Stimulated activated CD8-positive, alpha-beta memory T cell treated with anti-CD3 and anti-CD28 coated beads, Interleukin-4, amount 100 ng/mL, for 4 hours (primary cell): ENCODE measurements at places on chromosomes 2 and 18.
A peak's percentile ranks its signal among the peaks of the same experiment; 100 is the strongest.

DNA sequence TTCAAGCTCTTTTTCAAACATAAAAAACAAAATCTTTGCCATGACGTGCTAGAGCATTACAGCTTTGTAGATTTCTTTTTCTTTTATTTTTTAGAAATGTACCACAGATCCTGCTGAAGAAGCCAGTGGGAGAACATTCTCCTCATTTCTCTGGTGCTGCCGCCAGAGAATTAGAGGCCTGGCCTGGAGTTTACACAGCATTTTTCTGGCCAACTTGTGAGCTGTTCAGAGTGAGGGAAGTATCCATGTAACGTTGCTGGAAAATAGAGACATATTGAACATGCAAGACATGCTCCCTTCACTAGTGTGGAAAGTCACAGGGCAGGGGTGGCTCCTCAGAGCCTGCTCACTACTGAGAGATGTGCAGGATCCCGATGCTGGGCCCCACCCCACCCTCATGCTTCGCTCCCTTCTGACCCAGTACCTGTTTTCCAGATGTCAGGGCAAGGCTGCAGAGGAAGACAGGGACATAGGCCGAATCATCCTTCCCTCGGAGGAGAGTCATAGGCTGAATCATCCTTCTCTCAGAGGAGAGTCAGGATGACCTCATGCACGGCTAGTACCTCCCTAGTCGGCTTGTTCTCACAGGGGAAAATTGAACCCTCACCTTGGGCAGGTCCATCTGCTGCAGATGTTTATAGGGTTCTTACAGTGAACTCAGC lies 298.5 kb downstream of the INSIG2 start:
- DNase-seq: no peak

- DNase-seq: no peak
These were observed 240.0 kb downstream of the LOXHD1 start for GRCh38 chr18:46416706-46417638.

DNA sequence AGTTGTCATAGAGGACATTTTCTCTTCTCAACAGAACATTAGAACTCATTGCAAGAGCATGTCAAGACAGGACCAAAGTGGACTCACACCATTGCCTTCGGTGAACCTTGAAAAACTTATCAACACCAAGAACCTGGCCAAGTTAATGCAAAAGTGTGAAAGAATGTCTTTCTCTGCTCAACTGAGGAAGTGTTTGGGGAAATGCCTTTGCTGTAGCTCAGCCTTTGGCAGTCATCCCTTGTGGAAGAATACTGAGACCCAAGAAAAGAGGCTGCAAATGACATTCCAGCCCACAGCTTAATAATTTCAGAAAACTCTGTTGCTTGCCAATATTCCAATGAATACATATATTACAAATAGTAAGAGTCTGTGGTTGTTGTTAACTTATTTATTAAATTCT lies 728.8 kb upstream of the PIK3C3 start:
- DNase-seq: no peak

- DNase-seq: no peak
These were observed 127.6 kb downstream of the PMAIP1 start for GRCh38 chr18:60027397-60027796.

- no peak for DNase-seq
These were observed 113.1 kb upstream of the GPC1 start for GRCh38 chr2:240322231-240322955.

GRCh38 chr18:27242392-27243047 lies 57.4 kb upstream of the CHST9 start:
- no peak for DNase-seq

GRCh38 chr2:129759472-129760010 lies 219.9 kb upstream of the RAB6C start:
- no peak for DNase-seq

DNA sequence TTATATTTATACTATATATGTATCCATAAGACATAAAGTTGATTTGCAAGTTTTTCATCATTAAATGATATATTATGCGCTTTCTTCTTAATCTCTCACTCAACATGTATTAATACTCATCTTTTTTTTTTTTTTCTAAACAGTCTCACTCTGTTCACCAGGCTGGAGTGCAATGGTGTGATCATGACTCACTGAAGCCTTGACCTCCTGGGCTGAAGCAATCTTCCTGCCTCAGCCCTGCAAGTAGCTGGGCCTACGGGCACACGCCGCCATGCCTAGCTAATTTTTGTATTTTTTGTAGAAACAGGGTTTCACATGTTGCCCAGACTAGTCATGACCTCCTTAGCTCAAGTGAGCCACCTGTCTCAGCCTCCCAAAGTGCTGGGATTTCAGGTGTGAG lies 51.4 kb upstream of the MAP4K3 start:
- DNase-seq: no peak

DNA sequence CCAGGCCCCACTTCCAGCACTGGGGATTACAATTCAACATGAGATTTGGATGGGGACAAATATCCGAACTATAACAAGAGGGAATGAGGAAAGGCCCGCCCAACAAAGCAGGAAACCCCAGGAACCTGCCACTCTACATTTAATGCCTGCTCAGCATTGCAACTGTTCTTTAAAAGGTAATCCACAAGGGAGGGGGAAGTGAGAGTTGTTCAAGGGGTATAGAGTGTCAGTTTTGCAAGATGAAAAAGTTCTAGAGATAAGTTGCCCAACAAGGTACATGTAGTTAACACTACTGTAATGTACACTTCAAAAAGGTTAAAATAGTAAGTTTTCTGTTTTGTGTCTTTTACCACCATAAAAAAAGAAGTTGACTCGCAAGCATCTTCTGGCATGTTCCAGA lies 137.6 kb downstream of the MBD2 start:
- no peak for DNase-seq

- no peak for DNase-seq
These were observed 1337.2 kb upstream of the NRXN1 start for GRCh38 chr2:52369178-52369577.

DNA sequence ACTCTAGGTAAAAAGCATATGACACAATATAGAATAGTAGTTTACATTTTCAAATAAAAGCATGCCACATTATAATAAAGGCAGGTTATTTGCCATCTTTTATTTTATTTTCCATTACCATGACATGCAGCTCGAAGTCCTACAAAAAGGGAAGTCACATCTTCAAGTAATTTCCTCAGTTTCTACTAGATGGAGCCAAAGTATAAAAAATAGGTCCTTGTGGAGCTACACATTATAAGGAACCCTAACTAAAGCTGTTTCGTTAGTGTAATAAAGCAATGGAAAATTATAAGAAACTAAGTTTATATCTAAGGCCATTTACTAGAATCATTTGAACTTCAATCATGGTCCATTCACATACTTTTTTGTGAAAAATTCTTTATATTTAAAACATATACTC lies 674.5 kb downstream of the KCNJ3 start:
- DNase-seq: no peak

GRCh38 chr2:72947952-72948830 lies 30.9 kb downstream of the EMX1 start:
- no peak for DNase-seq

GRCh38 chr2:41924709-41925408 lies 123.0 kb upstream of the PKDCC start:
- DNase-seq: no peak

- peak; percentile 21 for DNase-seq
These were observed 109.8 kb downstream of the AP1S3 start for GRCh38 chr2:223727562-223727961.

DNA sequence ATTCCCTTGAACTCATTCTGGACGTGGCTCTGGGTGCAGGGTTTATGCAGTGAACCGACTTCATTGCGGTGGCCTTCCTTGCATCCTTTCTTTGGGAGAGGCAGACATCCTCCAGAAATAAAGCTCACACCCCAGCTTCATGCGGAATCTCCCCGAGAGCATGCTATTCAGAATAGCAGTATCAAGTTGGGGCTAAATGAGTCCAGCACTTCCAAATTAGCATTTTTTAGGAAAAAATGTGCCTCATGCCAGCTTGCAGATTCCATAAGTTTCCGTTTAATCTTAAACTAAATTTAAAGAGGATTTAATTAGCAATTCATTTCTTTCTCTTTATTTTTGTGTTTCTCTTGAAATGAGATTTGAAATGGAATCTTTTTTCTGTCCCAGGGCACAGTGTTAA lies 107.4 kb upstream of the HDAC4 start:
- DNase-seq: no peak

GRCh38 chr2:27407798-27408491 lies 1.4 kb downstream of the PPM1G start:
- DNase-seq: no peak
